RWPE1 (cell line): ENCODE measurements at places on chromosomes 11 and 22.

DNA sequence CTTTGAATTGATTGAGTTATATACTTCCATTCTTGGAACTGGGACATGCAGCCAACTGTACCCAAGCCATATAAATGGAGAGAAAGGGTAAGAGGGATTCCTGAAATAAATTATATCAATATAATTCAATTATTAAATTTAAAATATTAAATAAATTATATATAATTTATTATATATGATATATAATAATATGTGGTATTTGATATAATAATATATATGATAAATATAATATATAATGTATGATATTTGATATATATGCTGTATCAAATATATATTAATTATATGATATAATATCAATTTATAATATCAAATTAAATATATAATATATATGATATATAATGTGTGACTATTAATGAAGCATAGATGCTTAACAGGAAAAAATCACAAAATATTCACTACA lies 677.0 kb downstream of the NELL1 start:
- no peak for DNase-seq

GRCh38 chr11:124896821-124897391 lies 759 bp downstream of the ROBO4 start:
- no peak for DNase-seq

DNA sequence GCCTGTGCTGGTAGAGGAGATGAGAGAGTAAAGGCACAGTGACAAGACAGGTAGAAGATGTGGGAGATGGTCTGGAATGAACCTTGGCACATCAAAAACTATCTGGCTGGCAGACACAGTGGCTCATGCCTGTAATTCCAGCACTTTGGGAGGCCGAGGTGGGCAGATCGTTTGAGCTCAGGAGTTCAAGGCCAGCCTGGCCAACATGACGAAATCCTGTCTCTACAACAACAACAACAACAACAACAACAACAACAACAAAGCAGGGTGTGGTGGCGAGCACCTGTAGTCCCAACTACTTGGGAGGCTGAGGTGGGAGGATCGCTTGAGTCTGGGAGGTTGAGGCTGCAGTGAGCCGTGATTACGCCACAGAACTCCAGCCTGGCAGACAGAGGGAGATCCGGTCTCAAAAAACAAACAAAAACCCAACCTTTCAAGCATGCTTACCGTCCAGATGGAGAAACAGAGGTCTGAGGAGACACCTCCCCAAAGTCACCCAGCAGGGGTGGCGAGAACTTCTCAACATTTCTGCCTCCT lies 11.8 kb downstream of the KCTD21 start:
- no peak for DNase-seq

GRCh38 chr11:36131721-36132397 lies 157.4 kb downstream of the COMMD9 start:
- no peak for DNase-seq

DNA sequence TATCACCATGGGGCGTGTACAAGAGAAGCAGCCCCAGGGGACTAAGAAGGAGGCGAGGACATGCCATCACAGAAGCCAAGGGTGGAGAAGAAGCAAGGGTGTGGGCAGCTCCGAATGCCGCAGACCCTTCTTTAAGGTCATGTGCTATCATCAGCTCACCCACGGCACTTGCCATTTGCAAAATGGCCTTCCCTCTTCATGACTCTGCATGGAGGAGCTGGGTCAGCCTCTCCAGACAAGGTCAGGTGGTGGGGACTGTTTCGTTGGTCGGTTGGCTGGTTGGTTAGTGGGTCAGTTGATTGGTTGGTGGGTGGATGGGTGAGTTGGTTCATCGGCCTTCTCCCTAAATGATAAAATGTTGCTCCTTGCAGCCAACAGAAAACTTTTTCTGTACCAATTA lies 622.5 kb downstream of the TBC1D22A start:
- DNase-seq = no peak

DNA sequence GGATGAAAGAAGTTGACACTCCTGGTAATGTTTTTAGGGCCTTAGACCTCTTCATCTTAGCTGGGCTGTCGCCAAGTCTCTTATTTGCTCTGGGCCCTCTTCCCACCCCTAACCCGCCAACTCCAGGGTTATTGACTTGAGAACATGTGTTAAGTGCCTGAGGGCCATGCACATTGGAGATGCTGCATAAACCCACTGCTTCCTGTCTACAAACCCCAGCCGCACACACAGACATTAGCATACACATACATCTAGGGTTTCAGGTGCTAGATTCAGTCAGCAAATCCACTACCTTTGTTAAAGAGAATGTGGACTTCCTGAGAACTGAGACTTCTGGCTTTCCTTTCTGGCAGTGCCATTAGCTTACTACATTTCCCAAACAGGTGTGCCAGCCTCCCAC lies 817 bp downstream of the PANX3 start:
- DNase-seq = no peak

GRCh38 chr22:17540481-17540880 lies 22.8 kb upstream of the SLC25A18 start:
- no peak for DNase-seq

- peak; percentile 27 for DNase-seq
Measured at GRCh38 chr11:131888230-131888855, 517.9 kb downstream of the NTM start.

DNA sequence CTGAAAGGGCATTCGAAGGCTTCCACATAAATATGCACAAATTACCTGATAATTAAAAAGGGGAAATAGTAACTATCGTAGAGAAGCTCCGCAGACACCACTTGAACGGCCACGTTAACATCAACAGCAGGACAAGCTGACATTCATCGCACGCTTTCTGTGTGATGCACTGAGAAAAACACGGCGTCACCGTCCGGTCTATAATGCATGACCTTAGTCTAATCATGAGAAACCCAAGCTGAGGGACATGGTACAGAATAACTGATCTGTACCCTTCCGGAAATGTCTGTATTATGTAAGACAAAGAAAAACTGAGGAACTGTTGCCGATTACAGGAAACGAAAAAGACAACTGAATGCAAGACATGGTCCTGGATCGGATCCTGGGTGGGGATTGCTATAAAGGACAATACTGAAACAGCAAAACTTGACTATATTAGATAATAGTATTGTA lies 678 bp upstream of the RANGAP1 start:
- no peak for DNase-seq

- DNase-seq = no peak
Measured at GRCh38 chr11:128298271-128298670, 289.1 kb downstream of the ETS1 start.

- DNase-seq = no peak
Measured at GRCh38 chr11:69840371-69841169, 21.4 kb upstream of the FGF3 start.

GRCh38 chr22:27510024-27510423 lies 291.5 kb downstream of the MN1 start:
- no peak for DNase-seq

GRCh38 chr11:67354075-67355022 lies 1.0 kb upstream of the POLD4 start:
- peak; percentile 95 for DNase-seq

DNA sequence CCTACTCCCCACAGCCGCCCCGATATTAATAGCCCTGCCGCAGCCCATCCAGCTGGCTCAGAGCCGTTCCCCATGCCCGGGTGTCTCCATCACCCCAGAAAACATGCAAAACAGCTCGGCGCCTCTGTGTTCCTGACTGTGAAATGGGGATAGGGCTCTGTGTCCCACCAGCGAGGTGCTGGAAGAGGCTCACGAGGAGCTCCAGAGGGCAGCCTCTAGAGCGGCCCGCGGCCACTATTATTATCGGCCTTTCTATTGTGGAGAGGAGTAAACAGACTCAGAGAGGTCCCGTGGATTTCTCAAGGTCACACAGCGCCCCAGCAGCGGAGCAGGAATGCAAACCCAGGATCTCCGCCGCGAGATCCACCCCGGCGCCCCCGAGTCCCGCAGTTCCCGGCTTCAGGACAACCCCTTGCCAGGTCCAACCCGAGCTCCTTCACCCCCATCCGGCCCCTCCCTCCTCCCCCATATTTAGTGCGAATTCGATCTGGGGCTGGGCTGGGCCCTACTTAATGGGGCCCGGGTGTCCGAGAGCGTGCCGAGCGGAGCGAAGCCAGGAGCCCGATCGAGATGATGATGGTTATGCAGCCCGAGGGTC lies at the start of gene ACTN3:
Gene ACTN3, plus strand, starts transcription at position 536 of the 598 bp plus-strand sequence. Its CDS starts 35 bp downstream, at position 571.
- DNase-seq = no peak

GRCh38 chr11:21564095-21564494 lies 628.8 kb upstream of the ANO5 start:
- no peak for DNase-seq

GRCh38 chr11:17272801-17273200 lies 3.7 kb upstream of the NUCB2 start:
- DNase-seq = no peak

DNA sequence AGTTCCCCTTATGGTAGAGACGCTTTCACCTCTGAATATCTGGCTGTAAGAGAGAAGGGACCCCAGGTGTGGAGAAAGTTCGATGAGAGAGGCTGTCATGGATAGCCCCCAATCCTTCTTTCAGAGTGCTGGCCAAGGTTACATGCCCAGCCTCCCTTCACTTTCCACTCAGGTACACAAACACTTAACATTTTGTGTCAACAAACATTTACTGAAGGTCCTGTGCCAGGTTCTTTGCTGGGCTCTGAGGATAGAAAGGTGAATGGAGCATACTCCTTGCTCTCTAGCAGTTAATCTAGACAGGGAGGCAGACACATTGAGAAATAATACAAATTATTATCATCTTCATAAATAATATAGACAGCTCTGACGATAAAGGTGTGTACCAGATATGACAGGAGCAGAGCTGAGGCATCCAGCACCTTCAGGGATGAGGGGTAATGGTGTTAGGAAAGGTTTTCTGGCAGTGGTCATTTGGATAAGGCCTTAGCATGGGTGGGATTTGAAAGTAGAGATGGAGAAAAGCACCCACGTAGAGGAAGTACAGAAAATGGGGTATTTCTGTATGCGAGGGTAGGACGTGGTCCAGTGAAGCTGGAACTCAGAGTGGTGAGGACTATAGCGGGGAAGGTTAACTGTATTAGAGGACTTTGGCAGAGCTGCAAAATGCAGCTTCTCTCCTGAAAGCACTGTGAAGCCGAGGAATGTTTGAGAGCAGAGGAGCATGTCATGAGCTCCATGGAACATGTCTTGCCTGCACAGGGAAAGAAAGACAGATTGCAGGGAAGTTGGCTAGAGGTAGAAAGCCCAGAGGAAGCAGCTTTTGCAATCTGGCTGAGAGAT lies 19.6 kb downstream of the PPFIBP2 start:
- no peak for DNase-seq

DNA sequence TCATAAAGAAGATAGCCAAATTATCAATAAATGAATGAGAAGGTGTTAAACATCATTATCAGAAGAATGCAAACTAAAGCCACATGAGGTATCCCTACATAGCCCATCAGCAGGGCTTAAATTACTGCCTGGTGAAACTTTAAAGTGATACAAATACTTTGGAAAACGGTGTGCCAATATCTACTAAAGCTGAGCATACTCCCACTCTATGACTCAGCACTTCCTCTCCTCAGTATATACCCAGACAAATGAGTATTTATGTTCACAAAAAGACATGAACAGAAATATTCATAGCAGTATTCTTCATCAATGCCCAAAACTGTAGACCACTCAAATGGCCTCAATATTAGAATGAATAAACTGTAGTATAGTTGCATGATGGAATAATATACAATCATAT lies 284.6 kb upstream of the ZC3H12C start:
- DNase-seq = no peak

- no peak for DNase-seq
Measured at GRCh38 chr11:93249459-93250220, 51.8 kb upstream of the SLC36A4 start.

DNA sequence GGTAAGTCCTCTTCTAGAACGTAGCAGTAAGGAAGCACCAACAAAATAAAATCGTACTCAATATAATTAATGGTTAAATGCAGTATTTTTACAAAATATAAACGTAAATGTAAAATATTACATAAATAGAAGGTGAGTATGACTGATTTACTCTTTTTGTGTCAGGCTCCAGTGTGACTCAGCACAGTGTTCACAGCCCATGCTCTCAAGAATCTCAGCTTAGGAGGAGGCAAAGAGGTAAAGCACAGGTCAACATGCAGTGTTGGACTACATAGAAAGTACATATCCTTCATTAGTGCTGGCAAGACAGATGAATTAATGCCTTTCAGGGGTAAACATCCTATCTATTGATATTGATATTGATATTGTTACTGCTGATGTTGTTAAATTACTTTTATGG lies 2050.6 kb upstream of the RAG2 start:
- peak; percentile 7 for DNase-seq

DNA sequence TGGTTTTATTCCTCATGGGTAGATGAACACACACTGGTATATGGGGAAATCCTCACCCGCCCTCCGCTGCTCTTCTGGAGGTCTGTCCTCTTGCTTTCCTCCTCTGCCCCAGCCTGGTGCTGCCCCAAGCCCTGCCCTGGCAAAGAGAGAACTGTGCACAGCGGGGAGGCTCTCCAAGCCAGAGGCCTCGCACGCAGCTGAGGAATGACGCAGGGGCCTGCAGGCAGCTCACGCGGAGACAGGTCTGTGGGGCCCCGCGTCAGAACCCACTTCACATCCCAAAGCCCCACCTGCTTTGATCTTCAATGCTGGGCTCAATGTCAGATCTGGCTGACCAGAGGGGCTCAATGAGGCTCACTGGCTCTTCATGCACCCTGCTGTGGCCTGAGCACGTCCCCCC lies 10.0 kb downstream of the GATD1 start:
- DNase-seq = no peak

GRCh38 chr11:45152740-45153595 lies 6.5 kb downstream of the PRDM11 start:
- no peak for DNase-seq

GRCh38 chr11:131290185-131290584 lies 80.2 kb upstream of the NTM start:
- DNase-seq = no peak

GRCh38 chr11:102288725-102289083 lies 28.6 kb upstream of the BIRC3 start:
- no peak for DNase-seq

GRCh38 chr11:82043316-82043715 lies 690.3 kb downstream of the FAM181B start:
- no peak for DNase-seq

GRCh38 chr11:69319255-69320106 lies 25.5 kb downstream of the MYEOV start:
- DNase-seq = no peak
